ENCODE measurements at places on chromosomes 13 and 19.

DNA sequence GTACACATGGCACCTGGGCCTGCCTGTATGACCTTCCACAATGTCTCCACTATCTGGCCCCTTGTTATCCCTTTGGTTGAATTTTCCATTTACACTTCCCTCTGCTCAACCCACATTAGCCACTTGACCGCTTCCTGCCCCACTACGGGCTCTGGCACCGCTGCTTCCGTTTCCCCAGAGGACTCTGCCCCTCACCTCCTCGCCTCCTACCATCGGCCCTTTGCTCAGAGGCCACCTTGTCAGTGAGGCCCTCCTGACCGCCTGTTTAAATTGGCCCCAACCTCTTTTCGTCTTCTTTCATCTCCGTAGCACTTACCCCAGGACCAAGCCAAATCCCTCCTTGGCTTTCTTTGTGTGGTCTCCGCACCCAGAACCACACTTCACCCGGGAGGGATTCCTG, 47.4 kb downstream of the SOX1 start:
- DNase-seq, result no peak

GRCh38 chr13:40439928-40440327, 226.5 kb downstream of the FOXO1 start:
- no peak for DNase-seq

- DNase-seq, result peak; percentile 58
Observed at GRCh38 chr19:32599736-32600157, 18.8 kb downstream of the PDCD5 start.

GRCh38 chr13:35722458-35723052, 246.1 kb upstream of the MAB21L1 start:
- DNase-seq, result no peak

- DNase-seq, result no peak
Observed at GRCh38 chr13:40192858-40193257, 473.6 kb downstream of the FOXO1 start.

- DNase-seq, result no peak
Observed at GRCh38 chr13:52701728-52702465, 37.7 kb downstream of the CNMD start.

- DNase-seq, result no peak
Observed at GRCh38 chr19:31386806-31387205, 37.6 kb upstream of the TSHZ3 start.

GRCh38 chr13:31330236-31330635, 130.5 kb downstream of the B3GLCT start:
- DNase-seq, result no peak

DNA sequence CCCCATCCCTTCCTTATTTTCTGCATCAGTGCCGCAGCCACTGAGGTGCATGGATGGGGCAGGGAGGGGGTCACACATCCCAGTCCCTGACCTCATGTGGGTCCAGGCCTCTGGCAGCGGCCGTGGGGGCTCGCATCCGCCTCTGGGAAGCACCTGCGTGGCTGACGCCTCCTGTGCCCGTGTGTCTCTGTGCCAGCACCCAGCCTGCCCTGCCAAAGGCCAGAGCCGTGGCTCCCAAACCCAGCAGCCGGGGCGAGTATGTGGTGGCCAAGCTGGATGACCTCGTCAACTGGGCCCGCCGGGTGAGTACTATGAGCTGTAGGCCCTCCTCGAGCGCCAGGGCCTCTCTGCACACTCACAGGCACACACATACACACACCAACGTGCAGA, 4.9 kb downstream of the NDUFS7 start:
- DNase-seq, result no peak

DNA sequence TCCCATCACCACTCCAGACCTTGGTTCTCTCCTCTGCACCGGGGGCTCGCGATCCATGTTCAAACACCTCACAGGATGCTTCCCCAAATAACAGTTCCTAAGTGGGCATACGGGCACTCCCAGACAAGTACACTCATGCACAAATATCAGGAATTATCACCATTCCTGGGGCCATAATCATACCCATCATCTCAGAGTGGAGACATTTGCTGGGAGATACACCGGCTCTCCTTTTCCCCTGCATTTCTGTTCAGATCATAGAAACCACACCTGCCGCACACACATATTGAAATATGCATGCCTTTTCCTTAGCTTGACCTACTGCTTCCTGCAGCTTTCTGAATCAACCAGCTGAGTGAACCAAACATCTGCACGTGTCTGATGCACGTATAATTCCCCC, 33.9 kb upstream of the MBNL2 start:
- DNase-seq, result no peak

GRCh38 chr13:51348069-51348967, 8.8 kb downstream of the SERPINE3 start:
- DNase-seq, result no peak

DNA sequence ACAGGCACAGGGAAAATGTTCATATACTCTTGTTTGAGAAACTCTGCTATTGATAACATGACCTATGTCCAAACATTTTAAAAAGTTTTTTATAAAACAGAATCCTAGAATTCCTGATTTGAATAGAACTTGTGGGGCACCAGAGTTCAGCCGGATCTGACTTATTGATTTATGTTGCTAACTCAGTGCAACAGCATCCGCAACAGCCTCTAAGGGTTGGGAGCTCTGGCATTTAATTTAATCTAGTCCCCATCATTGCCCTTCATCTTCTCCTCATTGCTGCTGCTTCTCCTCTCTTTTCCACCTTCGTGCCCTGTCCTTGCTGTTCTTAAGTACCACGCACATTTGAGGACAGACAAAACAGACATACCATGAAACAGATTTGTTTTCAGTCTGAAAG, 214.5 kb downstream of the FGF14 start:
- no peak for DNase-seq

DNA sequence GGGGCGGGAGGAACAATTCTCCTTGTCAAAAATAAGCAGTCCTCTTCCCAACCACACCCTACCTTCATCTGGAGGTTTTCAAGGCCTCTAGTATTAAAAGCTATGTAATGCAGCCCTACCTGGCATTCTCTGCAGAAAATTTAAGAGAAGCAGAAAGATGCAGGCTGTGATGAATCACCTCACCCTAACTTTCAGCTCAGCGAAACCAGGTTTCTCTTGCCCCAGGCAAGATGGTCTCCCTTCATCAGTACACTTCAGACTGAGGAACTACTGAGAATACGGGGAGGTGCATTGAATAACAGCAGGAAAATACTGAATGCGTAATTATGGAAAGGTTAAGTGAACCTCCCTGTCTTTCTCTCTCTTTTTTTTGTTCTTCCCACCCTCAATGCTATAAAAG, 437.6 kb upstream of the KLF12 start:
- DNase-seq, result no peak

- DNase-seq, result no peak
Observed at GRCh38 chr13:20840568-20840967, 62.0 kb downstream of the XPO4 start.

- DNase-seq, result no peak
Observed at GRCh38 chr19:45467115-45467455, 711 bp upstream of the FOSB start.

DNA sequence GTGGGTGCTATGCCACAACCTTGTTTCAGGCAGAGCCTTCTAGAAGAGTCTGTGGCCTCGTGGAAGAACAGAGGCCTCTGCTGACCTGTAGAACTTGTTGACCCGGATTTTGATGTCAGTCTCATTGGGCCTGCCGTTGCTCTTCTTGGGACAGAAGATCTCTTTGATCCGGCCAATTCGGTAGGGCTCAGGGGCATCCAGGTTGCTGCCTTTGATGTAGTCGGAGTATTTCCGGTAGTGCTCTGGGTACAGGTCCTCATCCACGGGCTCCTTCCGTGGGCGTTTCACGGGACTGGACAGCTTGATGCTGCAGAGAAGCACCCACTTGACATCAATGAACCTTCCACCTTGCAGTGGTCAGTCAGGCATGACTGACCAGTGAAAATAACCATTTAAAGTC, 24.0 kb upstream of the EIF3G start:
- DNase-seq, result no peak

GRCh38 chr19:52138278-52138982, 1.3 kb downstream of the ZNF616 start:
- peak; percentile 21 for DNase-seq

DNA sequence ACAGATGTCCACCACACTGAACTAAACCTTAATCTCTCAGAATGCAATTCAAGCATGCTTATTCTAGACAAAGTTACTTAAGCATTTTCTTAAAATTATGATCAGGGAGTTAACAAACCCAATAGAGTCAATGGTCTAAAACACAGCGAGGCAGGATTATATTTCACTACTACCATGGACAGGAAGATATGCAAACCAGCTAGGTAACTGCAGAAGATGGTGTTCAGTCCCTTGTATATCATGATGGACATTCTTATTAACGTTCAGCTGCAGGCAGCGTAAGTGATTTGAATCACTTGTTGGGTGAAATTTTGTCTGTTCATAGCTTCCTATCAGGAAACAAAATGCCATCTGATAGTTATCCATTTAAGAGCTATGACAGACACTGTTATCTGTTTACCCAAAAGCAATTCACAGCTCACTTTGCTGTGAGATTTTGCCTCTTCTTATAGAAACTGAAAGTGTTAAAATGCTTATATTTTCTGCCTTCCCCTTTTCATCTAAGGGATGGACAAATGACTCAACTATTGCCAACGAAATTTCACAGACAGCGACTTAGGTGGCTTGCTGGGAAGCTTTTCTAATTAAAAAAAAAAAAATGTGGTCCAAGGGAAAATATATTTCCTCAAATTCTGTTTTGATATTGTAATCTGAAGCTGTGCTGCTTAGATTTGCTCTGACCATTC, 591.9 kb downstream of the DACH1 start:
- no peak for DNase-seq

GRCh38 chr13:27549406-27549981, 70.8 kb downstream of the LNX2 start:
- DNase-seq, result no peak

DNA sequence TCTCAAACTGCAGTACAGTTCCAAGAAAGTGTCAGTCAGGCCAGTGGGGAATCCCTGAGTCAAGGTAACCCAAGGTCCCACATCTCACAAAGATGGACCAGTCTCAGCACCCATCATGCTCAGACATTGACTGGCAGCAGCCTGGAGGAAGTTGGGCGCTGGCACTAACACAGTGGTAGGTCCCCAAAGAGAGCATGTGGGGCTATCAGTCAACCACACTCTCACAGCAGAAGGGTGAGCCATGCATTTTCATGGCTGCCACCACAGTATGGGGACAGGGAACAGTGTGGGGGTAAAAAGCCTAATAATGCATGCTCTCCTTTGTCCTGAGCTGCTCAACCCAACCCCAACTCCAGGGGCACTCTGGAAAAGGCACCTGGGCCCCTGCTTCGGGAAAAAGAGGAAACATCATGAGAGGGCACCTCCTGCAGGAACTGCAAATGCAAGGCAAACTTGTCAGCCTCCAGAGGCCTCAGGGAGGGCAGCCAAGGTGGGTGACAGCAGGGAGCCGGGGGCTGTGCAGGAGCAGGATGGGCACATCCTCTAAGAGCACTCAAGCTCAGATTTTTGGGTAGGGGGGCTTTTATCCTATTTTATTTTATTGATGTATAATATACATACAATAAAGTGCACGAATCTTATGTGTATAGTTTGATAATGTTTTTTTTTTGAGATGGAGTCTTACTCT, 9.5 kb upstream of the PLEKHF1 start:
- DNase-seq, result no peak

DNA sequence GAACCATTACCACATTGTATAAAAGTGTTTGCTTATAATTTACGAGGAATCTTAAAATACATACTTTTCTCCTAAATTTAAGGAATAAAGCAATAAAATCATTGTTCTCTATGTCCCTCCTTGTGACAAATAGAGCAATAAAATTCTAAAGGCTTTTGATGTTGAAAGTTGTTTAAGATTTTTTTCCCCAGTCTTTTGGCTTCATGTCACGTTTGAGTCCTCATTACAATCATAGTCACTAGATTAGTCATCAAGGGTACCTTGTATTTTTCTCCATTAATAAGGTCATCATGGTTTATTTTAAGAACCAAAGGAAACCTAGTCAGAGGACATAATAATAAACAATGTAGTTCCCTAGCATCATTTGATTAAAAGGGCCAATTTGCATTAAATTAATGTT, 3.2 kb downstream of the WBP4 start:
- DNase-seq, result peak; percentile 69

Measured in fibroblast of skin of scalp (primary cell).